ENCODE measurements at places on chromosomes 1 and 21. TPM values are rescaled to one million over a fixed set of nuclear protein-coding genes. Genes with fewer than 3 reads are reported as not detected.

The PTGFRN gene
- 179 TPM for total RNA-seq

The RCAN3 gene
- total RNA-seq: 19.1 TPM

DNA sequence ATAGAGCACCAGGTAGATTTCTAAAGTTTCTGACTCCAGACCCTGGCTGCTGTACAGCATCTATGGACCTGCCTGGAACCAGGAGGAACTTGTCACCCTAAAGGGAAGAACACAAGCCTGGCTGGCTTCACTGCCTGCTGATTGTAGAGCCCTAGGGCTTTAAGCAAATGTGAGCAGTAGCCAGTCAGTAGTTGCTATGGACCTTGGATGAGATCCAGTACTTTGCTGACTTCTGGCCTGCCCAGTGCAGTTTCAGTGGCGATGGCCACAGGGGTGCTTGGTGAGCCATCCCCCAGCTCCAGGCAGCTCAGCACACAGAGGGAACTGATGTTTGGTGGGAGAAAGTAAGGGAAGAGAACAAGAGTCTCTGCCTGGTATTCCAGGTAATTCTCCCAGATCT lies 68.4 kb downstream of the ATP6V1G3 start:
- no peak overlapping the region for H3K4me3 ChIP-seq
- H3K36me3 ChIP-seq: no peaks in the 10 kb centered on the region
- no peak overlapping the region for H3K27ac ChIP-seq
- H3K4me1 ChIP-seq: no peaks in the 10 kb centered on the region

The ICOSLG gene
- 0.82 TPM for total RNA-seq

GRCh38 chr1:207858806-207859205 lies 52.1 kb downstream of the CD34 start:
- H3K4me3 ChIP-seq: no peak overlapping the region
- no peak overlapping the region for H3K27ac ChIP-seq
- H3K36me3 ChIP-seq: peaks cover 6% of the 10 kb centered on the region
- no peaks in the 10 kb centered on the region for H3K27me3 ChIP-seq

- no peaks in the 10 kb centered on the region for H3K4me1 ChIP-seq
- no peaks in the 10 kb centered on the region for H3K27me3 ChIP-seq
- H3K36me3 ChIP-seq: peaks cover 67% of the 10 kb centered on the region
Observed at GRCh38 chr1:9929431-9930385, 13.5 kb downstream of the LZIC start.
